Activated T-cell treated with anti-CD3 and anti-CD28 coated beads, Interleukin-2, amount 50 U/mL, for 48 hours (primary cell): ENCODE measurements at places on chromosomes 4 and X.

GRCh38 chr4:147408189-147408588, 72.7 kb upstream of the EDNRA start:
- no peak for DNase-seq

DNA sequence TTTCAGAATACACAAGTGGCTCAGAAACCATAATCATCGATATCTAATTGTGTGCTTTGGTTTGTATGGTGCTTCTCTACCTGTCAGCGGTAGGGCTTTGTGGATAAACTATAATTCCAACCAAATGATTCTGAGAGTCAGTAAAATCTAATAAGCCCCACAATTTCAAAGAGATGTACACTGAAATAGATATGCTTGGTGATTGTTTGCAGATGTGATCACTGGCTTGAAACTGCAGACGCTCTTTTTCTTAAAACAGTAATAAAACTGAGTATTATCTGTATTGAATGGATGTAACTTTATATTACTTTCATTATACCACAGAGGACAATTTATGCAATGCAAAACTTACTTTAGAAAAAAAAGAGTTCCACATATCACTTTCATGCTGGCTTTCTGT, 198.8 kb upstream of the ANXA10 start:
- DNase-seq: no peak

- DNase-seq: no peak
Measured at GRCh38 chr4:108398316-108398715, 222.1 kb upstream of the RPL34 start.

GRCh38 chr4:1055721-1056590, 44.5 kb downstream of the FGFRL1 start:
- DNase-seq: peak; percentile 85

DNA sequence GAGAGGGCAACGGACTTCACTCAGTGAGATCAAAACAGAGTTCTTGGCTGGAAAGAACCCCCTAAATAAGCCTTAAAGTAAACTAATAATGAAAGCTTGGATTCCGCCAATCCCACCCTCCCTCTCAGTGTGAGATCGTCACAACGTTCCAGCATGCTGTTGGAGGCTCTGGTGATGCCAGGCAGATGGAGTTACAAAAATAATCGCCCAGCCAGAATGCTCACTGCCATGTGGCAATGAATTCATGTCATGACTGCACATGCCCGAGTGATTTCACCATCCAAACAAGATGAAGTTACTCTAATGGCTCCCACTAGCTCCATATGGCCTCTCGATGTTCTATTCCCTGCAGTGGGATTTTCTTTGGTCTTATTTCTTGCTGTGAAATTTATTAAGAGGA, 248.0 kb downstream of the SPATA18 start:
- DNase-seq: no peak

- no peak for DNase-seq
Measured at GRCh38 chr4:114694770-114695169, 96.2 kb downstream of the UGT8 start.
